NCI-H1436 (cell line): ENCODE measurements at places on chromosomes 16 and 17.

DNA sequence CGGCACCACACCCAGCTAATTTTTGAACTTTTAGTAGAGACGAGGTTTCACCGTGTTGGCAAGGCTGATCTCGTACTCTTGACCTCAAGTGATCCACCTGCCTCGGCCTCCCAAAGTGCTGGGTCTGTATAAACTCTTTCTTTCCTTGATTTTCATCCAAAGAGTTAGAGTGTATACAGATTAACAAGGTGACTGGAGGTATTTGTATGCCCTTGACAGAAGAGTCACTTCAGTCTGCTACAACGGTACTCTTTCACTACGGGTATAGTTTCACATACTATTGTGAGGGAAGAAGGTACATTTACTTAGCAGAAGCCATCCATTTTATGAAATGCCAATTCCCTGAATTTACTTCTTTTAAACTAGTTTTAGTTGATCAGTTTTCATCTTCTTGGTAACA lies 32.5 kb downstream of the PPM1E start:
- DNase-seq = no peak

DNA sequence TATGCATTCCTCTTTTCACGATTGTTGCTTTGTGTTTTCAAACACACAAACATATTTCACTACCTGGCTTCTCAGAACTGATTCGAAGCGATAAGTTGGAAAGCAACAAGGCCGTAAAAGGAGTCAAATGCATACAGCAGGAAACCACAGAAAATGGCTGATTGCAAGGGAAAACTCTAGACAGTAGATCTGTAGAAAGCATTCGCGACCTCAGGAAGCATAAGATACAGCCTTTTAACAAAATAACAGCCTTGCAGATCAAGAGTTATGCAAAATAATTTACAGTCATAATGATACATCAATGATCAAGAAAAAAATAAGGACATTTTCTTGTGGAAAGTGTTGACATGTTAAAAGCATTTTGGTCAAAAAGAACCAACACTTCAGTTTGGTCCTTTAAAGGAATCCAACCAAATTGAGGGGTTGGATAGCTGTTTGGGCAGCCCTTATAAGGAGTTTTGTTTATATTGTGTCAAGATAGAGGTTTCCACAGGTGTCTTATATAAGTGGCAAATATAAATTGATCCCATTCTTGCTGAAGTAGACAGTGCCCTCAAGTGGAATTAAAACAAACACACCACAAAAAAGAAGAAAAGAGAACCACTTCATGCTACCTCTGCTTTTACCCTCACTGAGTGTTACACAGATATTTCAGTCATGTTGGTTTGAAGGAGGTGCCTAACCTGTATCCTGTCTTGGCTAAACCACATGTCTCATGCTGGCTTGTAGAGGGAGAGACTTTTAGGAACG lies 5.5 kb downstream of the CYLD start:
- DNase-seq = peak; percentile 11

- DNase-seq = no peak
These were observed 55.2 kb upstream of the FOXF1 start for GRCh38 chr16:86455116-86455515.

DNA sequence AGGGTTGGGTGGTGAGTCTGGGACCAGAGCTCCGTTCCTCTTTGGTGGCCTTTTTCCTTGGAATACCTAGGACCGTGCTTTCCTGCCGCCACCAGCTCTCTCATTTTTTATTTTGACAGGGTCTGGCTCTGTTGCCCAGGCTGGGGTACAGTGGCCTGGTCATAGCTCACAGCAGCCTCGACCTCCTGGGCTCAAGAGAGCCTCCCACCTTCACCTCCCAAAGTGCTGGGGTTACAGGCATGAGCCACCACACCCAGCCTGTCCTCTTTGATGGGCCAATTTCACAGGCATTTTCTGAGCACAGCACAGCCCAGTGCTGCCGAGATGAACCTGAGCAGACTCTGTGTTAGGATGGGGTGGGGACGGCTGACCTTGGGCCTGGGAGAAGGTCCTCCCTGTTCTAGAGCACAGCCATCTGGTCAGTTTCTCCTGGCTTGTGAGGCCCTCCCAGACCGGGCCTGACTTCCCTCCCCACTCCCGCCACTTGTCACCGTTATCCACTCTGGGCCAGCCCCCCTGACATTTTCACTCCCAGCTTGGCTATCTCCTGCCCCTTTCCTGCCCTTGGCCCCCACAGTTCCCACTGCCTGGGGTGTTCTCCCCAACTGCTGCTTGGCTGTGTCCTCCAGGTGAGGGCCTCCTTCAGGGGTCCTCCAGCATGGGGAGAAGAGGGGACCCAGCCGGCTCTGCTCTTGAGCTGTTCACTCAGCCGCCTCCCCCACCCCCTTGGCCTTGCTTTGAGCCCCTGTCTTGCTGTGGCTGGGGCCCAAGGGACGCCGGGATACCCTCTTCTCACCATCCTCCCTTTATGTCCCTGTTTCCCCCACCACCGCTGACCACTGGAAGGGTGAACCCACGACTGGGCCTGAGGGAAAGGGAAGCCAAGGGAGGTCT lies 5.0 kb downstream of the ADCY7 start:
- no peak for DNase-seq

GRCh38 chr16:28140788-28141618 lies 70.8 kb downstream of the XPO6 start:
- DNase-seq = no peak

- no peak for DNase-seq
These were observed 382.3 kb upstream of the EEF2KMT start for GRCh38 chr16:5479926-5480325.

GRCh38 chr17:81398176-81398831 lies 3.0 kb downstream of the BAHCC1 start:
- no peak for DNase-seq

- no peak for DNase-seq
These were observed 29.8 kb upstream of the SPPL2C start for GRCh38 chr17:45814622-45815606.

GRCh38 chr16:14240964-14241363 lies 169.8 kb downstream of the MRTFB start:
- no peak for DNase-seq

GRCh38 chr17:73621685-73622084 lies 22.6 kb downstream of the SDK2 start:
- DNase-seq = no peak

DNA sequence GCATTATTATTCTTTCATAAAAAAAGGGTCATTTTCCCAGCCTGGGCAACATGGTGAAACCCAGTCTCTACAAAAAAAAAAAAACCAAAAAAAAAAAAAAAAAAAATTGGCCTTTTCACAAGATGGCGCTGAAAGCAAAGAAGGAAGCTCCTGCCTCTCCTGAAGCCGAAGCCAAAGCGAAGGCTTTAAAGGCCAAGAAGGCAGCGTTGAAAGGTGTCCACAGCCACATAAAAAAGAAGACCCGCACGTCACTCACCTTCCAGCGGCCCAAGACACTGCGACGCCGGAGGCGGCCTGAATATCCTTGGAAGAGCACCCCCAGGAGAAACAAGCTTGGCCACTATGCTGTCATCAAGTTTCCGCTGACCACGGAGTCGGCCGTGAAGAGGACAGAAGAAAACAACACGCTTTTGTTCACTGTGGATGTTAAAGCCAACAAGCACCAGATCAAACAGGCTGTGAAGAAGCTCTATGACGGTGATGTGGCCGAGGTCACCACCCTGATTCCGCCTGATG lies 4.9 kb upstream of the PGAP6 start:
- no peak for DNase-seq

GRCh38 chr17:59330053-59330942 lies 1.2 kb upstream of the YPEL2 start:
- DNase-seq = no peak

- no peak for DNase-seq
These were observed 12.5 kb downstream of the KIF18B start for GRCh38 chr17:44935116-44935515.

GRCh38 chr16:678858-679813 lies 1.1 kb upstream of the STUB1 start:
- peak; percentile 74 for DNase-seq

DNA sequence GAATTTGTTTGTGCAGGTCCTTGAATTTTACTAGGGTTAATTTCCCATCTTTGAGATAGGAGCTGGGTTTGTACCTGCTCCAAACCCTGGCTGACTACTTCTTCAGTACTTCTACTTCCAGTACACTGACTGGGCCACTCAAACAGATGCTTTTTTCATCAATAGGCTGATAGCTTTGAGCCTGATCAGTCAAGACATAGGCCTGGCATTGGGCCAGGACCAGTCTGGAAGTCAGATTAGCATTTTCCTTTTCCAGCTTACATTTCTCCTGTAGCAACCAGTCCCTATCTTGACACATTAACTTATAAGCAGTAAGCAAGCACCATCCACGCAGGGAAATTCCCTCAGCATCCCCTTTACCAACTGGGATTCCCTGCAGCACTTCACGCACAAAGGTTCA lies 7.5 kb upstream of the TMEM101 start:
- no peak for DNase-seq

- peak; percentile 70 for DNase-seq
These were observed 13.3 kb upstream of the RPL38 start for GRCh38 chr17:74190154-74190553.

DNA sequence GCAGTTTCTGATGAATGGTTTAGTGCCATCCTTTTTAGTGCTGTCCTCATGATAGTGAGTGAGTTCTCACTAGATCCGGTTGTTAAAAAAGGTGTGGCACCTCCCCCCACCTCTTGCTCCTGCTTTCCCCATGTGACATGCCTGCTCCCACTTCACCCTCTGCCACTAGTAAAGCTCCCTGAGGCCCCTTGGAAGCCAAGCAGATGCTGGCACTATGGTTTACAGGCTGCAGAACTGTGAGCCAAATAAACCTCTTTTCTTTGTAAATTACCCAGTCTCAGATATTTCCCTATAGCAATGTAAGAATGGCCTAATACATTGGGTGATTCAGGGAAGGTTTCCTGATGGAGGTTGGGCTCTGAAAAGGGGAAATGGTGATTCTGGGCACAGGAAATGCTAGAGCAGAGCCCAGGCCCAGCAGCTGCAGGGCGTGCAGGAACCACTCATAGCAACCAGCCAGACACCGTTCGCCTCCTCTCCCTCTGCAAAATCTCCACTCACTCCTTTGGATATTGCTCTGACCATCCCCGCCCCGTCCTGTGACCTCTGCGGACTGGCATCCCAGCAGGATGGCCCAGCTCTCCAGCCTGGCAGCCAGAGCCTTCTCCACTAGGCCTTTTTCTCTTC lies 2.6 kb upstream of the ADORA2B start:
- DNase-seq = no peak

DNA sequence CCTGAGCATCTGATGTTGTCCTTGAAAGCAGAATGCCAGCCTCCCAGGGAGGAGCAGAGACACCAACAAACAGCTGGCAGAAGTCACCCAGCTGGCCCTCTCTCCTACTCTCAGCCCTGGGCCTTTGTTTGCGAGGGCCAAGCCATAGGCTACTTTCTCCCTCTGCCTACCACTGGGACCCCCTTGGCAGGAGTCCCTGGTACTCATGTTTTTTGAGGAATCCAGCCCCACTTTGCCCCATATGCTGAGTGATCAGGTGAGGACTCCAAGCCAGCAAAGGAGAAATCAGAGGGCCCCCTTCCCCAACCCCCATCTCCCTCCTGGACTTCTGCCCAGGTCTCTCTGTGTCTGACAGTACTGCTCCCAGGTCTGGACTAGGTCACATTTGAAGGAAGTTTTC lies 121.9 kb downstream of the USP31 start:
- no peak for DNase-seq

- peak; percentile 68 for DNase-seq
These were observed 44.5 kb upstream of the SMPD3 start for GRCh38 chr16:68492543-68493411.

DNA sequence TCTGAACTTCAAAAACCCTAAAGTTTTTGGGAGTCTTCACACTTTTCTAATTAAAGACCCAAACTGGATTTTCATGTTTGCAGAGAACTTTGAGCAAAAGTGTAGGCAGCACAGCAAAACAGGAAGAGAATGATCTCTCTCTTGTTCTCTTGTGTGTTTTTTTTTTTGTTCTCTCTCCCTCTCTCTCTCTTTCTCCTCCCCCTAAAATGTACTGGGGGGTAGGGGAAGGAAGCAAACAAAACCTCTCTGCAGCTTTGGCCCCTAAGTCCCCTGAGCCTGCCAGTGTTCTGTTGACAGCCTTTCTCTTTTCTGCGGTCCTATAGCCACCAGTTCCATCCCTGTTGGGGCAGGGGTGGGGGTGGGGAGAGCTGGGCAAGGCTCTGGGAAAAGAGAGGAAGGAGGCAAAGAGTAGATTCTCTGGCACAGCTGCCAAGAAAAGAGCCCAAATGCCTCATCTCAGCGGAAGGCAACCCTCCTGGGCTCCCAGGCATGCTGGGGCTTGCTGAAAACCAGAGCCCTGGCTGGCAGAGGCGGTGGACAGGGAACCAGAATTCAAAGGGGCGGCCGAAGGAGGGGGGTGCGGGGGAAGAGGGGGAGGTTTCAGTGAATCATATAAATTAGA lies 295.3 kb downstream of the SOX9 start:
- DNase-seq = peak; percentile 18

DNA sequence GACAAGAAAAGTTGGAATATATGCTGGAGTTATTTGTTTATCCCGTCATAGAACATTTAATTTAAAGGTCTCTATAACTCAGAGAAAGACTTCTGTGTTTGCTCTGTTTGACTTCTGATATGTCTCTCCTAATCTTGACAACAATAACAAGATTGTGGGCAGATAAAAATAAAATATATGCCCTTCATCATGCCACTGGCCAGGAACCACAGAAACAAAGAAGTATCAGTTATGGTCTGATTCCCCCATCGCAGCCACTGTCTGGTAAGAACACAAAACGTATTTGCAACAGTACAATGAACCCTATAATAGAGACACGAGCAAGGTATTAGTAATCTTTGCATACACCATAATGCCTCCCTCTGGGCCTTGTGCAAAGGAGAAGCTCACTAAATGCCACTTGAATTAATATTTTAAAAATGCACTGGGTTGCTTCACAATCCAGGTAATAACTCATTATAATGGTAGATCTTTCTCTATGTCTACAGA lies 1498.3 kb downstream of the CDH11 start:
- no peak for DNase-seq

GRCh38 chr17:50627036-50627781 lies 7.5 kb upstream of the ABCC3 start:
- no peak for DNase-seq

- peak; percentile 82 for DNase-seq
These were observed 1.5 kb upstream of the FAAP100 start for GRCh38 chr17:81553616-81554181.

DNA sequence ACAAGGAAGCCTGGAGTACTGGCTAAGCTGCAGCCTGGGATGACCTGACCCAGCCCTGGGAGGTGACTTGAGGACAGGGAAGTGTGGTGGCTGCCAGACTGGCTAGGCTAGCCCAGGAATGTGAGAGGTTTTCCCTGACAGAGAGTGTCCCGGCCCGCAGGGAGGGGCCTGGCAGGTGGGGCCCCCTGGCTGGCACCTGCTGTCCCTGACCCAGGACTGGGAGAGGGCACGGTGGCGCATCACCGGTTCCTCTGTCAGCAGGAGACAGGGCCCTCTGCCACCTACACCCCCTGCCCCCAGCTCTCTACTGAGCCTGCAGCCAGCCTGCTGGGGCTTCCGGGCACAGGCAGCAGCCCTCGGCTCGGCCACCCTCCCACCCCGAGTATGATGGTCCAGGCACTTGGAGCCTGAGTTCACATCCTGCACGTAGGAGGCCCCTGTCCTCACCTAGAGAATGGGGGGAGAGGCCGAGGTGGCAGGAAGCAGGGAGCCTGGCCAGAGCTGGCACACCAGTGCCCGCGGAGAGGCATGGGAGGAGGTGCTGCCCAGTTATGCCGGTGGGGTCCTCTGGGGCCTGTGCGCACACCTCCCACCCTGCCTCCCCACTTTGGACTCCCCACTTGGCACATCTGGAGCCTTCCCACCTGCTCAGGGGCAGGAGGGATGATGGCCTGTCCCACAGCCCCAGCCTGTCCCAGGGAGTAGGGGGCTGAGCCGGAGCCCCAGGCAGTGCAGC lies 528 bp downstream of the PRSS27 start:
- DNase-seq = no peak
